NCI-H774 (cell line): ENCODE measurements at places on chromosomes 2 and 18.
A peak's percentile ranks its signal among the peaks of the same experiment; 100 is the strongest.

DNA sequence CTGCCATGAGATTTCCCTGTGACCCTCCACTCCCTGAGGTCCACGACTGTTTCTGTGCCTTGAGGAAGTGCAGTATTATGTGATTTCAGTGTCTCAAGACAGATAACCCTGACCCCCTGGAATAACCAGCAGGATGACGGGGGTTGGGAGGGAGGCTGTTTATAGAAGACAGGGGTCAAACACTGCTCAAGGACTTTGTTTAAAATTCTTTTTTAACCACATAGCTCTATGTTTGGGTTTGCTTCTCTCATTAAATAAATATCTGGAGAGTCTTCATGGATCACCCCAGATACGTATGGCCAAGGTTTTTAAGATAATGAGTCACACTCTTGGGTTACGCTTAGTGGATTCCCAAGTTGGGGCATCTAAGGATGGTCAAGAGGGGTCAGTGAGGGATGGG, 523.8 kb upstream of the TNP1 start:
- DNase-seq, result no peak

DNA sequence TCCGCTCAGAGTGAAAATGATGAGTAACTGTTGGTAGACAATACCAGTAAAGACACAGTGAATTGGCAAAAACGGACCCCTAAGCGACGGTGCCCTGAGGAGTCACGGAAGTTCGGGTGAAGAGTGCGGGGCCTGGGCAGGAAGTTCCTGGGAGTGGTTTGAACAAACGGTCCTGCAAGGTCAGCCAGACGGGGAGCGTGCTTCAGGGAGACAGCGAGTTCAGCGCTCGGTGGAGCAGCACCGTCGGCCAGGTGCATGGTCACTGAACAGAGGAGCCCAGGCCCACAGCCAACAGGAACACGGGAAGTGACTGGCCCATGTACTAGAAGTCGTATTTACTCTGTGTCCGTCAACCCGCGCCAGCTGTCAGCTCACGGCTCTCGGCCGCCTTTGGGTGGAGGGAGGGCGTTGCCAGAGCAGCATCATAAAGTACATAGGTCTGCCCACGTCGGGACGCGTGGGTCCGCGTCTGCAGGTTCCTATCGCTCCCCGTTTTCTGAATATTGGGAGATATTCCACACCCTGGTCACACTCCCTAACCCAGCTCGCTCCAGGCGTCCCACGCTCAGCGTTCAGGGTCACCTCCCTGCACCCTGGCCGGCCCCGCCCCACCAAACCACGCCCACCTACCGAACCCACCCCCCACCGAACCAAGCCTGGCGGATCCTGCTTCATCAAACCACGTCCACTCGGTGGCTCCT, 75.6 kb upstream of the UXS1 start:
- peak; percentile 67 for DNase-seq

GRCh38 chr18:63977040-63977439, 7.2 kb downstream of the SERPINB8 start:
- DNase-seq, result no peak

DNA sequence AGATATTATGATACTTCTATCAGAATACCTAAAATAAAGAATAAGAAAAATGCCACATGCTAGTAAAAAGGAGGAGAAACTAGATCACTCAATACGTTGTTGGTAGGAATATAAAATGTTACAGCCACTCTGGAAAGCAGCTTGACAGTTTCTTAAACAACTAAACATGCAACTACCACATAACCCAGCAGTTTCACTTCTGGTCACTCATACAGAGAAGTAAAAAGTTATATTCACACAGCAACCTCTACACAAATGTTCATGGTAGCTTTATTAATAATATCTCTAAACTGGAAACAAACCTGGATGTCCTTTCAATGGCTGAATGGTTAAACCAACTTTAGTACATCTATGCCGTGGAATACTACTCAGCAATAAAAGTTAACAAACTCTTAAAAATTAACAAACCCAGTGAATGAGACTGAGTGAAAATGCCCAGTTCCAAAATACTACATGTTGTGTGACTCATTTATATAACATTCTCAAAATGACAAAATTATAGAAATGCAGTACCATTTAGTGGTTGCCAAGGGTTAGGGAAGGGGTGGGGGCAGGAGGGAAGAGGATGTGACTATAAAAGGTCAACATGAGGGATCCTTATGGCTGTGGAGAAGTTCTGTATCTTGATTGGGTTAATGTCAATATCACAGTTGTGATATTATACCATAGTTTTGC, 124.1 kb downstream of the MMADHC start:
- no peak for DNase-seq

GRCh38 chr2:240229603-240230235, 89.3 kb upstream of the OTOS start:
- no peak for DNase-seq

DNA sequence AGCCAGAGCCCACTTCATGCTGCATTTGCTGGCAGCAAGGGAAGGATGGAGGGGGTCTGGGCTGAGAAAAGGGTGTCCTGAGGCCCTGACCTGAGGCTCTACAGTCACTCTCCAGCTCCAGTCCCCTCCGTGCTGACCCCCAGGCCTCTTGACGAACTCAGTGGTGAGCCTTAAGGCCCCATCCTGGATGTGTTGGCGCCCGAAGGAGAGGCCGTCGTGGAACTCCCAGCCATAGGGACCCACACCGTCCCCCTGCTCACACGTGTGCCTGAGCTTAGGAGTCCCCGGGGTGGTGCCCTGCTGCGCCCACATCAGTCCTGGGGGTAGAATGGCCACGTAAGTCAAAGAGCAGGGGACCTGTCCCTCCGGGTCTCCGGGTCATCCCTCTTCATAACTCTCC, 776 bp downstream of the MOGS start:
- no peak for DNase-seq

- DNase-seq, result no peak
Measured at GRCh38 chr2:156982615-156983014, 274.9 kb upstream of the GALNT5 start.

GRCh38 chr2:222823183-222823930, 37.5 kb upstream of the ACSL3 start:
- no peak for DNase-seq

DNA sequence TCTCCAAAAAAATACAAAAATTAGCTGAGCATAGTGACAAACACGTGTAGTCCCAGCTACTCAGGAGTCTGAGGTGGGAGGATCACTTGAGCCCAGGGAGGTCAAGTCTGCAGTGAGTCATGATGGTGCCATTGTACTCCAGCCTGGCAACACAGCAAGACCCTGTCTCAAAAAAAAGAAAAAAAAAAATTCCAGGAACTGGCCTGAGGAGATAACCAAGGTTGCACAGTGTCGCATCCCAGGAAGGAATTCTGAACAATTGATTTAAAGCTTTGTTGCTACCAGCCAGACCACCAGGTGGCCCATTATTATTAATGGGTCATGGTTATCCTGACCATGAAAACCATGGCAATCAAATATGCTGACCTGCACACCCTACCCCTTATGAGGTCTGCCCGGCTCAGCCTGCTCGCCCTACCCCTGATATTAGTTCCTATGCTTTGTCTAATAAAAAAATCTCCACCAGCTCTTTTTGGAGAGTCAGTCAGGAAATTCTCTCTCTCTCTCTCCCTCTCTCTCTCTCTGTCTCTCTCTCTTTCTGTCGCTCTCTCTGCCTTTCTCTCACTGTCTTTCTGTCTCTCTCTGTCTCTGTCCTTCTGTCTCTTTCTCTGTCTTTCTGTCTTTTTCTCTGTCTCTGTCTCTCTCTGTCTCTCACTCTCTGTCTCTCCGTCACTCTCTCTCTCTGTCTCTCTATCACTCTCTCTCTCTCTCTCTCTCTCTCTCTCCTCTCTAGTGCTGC, 73.7 kb downstream of the NCAPH start:
- no peak for DNase-seq

DNA sequence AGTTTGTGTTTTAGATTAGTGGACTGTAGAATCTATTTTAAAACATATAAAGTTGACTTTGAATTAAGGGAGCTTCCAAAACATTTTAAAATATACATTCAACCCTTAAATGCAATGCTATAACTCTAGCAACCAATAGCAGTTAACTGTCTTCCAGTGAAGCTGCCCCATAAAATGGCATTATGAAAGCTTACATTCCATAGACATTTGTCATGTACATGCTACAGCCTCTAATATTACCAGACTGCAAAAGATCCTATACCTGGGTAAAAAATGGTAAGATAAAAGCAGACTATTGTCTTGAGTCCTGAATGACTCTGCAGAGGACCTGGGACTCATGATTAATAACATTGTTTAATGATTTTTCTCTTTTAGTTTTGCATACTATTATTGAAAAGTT, 489.4 kb downstream of the LRP1B start:
- DNase-seq, result no peak

GRCh38 chr2:103132536-103133217, 370.8 kb downstream of the TMEM182 start:
- DNase-seq, result no peak

- DNase-seq, result no peak
Measured at GRCh38 chr2:216585441-216585840, 47.8 kb upstream of the IGFBP2 start.

DNA sequence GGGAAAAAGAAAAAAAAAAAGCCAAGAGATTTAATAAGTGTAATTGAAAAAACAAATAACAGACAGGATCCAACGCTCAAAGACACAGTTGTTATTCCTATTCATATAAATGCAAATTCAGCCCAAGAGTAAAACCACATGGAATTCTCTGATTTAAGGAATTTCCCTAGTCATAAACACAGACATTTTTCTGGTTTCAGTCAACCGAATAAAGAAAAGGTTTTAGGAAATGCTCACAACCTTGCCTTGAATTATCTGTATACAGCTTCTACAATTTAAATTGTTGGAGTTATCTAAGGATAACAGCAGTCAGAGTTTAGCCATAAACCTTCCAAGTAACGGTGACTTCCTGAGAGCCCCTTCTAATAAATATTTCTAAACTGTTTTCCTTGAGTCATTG, 122.7 kb downstream of the VWC2L start:
- no peak for DNase-seq
